ENCODE measurements at places on chromosomes 1 and 21. TPM values are rescaled to one million over a fixed set of nuclear protein-coding genes. Genes with fewer than 3 reads are reported as not detected.

GRCh38 chr1:116751146-116751545 lies 3.1 kb upstream of the CD2 start:
- DNase-seq: no peak

GRCh38 chr1:15137809-15138208 lies 15.7 kb upstream of the TMEM51 start:
- DNase-seq: no peak

DNA sequence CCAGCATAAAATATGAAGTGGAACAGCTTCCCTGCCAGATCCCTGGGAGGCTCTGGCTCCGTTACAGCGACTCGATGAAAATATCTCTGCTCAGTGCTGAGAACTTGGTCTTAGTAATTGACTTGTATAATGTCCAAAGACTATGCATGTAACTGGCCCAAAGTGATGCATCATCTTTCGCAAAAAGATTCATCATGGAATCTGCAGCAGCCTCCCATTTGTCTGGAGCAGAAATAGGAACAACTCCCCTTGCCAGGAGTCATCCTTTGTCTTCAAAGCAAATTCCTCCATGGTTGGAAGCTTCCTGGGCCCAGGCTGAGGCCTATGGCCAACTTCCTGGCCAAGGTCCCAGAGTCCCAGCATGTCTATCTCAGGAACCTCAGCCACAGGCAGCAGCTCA lies 16.9 kb upstream of the SLC6A17 start:
- DNase-seq: no peak

GRCh38 chr1:60510162-60510561 lies 436.6 kb upstream of the C1orf87 start:
- no peak for DNase-seq

GRCh38 chr1:89262643-89263042 lies 10.0 kb downstream of the GBP5 start:
- no peak for DNase-seq

- DNase-seq: no peak
These were observed 355.8 kb upstream of the PTBP2 start for GRCh38 chr1:96365596-96366390.

GRCh38 chr1:77336729-77337128 lies 54.9 kb downstream of the AK5 start:
- no peak for DNase-seq

GRCh38 chr1:90417126-90417525 lies 300.0 kb downstream of the BARHL2 start:
- DNase-seq: no peak

DNA sequence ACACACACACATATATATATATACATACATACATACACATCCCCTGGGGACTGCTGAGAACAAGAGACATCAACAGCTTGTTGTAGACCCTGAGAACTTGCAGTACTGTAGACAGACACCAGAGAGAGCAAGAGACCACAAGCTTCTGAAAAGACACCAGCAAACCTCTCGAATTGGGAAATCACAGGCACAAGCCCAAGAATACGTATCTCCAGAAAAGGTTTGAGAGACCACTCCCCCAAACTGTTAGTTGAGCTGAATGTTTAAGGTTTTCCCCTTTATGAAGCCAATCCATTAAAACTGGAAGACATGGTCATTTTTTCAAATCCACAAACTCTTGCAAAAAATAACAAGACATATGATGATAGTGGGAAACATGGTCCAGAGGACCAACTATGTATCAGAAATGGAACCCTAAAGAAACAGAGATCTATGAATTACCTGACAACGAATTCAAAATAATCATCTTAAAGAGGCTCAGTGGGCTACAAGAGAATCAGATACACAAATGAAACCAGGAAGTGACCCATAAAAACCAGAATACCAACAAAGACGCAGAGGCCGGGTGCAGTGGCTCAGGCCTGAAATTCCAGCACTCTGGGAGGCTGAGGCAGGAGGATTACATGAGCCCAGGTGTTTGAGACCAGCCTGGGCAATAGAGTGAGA lies 45.1 kb downstream of the SLC2A1 start:
- DNase-seq: no peak

GRCh38 chr1:205588636-205589035 lies 43.2 kb downstream of the ELK4 start:
- DNase-seq: no peak

DNA sequence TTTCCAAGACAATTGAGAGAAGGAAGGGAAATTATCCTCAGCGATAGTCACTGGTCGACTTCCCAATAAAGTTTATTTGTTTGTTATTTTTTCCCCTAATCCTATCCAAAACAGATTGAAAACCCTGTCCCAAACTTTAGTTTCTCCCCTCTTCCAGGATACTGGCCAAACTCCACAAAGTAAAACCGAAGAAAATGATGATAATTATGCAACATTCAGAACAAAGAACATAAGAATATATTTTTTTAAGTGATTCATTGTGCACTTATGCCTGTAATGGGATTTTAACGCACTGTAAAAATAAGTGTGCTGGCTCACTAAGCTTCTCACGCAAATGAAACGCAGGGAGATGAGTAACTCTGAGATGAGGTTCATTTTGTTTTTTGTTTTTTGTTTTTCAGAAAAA lies 6.0 kb downstream of the GLIS1 start:
- DNase-seq: no peak

- no peak for DNase-seq
These were observed 171.8 kb downstream of the FCRL5 start for GRCh38 chr1:157380523-157380922.

GRCh38 chr1:47564570-47564969 lies 126.7 kb downstream of the FOXD2 start:
- DNase-seq: no peak

DNA sequence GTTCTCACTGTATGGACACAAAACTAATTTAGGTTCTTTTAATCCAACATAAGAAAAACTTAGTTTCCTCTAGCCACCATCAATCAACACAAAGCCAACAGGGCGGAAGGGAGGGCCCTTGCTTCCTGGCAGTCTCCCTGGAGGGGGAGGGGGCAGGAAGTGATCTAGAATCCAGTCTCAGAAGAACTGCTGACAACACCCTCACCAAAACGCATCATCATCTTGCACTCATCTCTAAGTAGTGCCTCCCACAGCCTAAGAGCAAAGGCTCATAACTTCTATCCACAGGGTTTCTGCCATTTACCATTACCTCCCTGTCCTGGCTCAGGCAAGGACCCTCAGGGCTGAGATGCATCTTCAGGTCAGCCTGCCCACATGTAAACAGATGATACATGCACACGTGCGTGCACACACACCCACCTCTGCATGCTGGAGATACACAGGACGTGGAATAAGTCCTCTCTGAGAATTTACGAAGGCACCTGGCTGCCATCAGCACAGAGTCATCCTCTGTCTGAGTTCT lies 20.5 kb downstream of the HIVEP3 start:
- no peak for DNase-seq

GRCh38 chr1:92476071-92476631 lies 10.6 kb downstream of the GFI1 start:
- no peak for DNase-seq

- no peak for DNase-seq
These were observed 23.6 kb downstream of the GPA33 start for GRCh38 chr1:167066333-167067122.

- no peak for DNase-seq
These were observed 49.5 kb upstream of the KCNK2 start for GRCh38 chr1:215032911-215033526.

DNA sequence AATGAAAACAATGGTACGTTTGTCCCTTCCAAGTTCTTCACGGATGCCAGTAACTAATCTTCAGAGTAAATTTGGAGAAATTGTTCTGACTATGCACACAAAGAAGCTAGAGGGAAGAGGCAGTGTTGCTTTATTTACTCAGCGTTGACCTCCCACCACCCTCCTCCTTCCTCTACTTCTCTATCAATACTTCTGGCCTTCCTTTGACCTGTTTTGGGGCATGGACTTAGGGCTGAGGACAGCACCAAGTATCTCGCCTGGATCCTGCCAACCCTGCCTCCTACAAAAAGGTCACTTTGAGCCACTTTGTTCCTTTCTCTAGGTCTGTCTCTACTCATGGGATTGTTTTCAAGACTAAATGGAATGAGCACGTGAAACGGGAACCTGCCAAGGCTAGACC lies 282.6 kb downstream of the DSCAM start:
- no peak for DNase-seq

DNA sequence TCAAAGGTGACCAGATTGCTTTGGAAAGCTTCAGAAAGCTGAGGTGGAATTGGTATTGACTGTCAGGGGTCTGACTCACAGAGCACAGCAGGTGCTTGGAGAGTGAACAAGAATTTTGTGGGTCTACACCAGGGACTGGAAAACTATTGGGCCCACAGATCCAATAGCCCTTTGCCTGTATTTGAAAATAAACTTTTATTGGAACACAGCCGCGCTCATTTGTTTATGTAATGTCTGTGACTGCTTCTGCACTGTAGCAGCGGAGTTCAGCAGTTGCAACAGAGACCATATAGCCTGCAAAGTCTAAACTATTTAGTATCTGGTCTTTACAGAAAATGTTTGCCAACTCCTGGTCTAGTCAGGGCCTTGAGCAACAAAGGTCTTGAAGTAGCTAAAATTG lies 315.6 kb downstream of the NFIA start:
- DNase-seq: no peak

DNA sequence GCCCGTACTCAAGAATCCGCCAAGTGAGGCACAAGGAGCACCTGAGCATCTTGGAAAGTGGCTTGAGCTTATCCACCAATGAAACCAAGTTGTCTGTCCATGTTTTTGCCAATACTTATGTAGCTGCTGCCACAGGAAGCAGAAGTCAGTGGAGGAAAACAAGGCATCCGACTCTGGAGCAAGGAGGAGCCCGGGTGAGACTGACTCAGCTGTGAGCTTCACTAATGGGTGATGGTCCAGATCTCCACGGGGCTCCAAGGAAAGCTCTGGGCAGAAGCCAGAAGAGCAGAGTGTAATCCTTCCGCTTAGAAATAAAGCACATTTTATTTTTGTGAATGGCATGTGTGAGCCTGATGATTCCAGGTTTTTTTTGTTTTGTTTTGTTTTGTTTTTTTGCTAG lies 12.3 kb upstream of the SSR2 start:
- no peak for DNase-seq

DNA sequence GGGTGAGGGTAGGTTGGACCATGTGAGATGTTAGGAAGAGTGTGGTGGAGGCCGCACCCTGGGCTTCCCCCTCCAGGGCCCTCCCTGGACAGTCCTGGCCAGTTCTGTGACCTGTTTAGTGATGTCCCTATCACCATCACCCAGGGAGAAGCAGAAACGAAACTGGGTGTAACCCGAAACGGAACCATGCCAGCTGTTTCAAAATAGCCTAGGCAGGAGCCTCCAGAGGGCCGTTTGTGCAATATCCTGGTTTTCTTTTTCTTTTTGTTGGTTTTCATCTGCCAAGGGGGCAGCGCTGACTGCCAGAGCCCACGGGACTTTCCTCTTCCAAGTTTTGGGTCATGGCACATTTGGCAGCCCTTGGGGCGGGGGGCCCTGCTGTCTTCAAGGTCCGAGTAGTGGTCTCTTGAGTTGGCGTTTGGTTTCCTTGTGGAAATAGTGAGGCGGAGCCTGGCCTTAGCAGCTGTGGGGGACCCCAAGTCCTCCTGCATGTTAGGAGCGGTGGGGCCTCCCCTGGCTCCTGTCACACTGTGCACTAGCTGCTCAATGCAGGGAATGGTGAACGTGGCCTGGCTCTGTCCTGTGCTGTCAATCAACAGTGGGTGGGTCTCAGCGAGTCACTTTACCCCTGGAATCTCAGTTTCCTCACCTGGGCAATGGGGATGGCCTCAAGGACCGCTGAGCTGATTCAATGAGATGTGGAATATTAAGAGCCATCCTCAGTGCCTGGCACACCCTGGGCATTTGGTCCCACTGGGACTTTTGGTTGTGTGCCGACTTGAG lies 90.7 kb downstream of the ARHGEF10L start:
- DNase-seq: no peak

DNA sequence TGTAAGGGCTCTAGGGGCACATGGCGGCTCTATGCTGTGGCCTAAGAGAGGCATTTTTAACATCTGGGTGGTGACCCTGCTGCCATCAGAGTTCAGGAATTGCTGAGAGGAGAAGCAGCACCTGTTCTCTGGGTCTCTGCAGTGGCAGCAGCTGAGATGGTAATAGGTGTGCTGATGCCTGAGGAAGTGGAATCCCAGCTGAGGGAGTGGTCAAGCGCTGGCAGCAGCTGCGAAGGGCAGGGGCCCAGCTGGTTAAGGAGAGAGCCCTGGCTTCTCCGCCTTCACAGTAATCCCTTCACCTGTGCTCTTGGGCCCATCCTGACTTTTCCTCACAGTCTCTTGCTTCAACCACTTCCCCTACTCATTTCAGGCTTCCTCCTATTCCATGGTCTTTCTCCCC lies 39.8 kb downstream of the GJA5 start:
- DNase-seq: no peak

GRCh38 chr1:107004421-107004820 lies 52.1 kb upstream of the PRMT6 start:
- DNase-seq: no peak

- DNase-seq: no peak
These were observed 37.6 kb downstream of the TRIM11 start for GRCh38 chr1:228368801-228369607.

DNA sequence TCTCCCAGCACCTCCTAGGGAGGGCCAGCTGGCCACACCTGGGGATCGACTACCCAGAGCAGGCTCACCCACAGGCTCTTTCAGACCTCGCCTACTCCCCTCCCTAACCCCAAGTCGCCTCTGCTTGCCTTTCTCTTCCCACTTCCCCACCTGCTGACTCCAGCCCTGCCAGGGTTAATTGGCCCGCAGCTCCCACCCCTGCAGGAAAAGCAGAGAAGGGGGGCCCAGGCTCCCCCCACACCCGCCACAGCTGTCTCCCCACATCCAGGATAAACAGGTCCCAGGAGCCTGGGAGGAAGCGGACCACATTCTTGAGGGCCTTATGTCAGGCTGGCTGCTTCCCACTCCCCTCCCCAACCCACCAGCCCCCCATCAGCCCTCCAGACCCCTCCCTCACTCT lies 45.0 kb downstream of the TAS1R2 start:
- no peak for DNase-seq

The OR2M3 gene
- 0.03 TPM for polyA plus RNA-seq

The GUCA2A gene
- not detected for polyA plus RNA-seq

The FNDC10 gene
- 3.3 TPM for polyA plus RNA-seq

The LMX1A gene
- polyA plus RNA-seq: not detected

The FDPS gene
- 176 TPM for polyA plus RNA-seq

The LCK gene
- polyA plus RNA-seq: 4.3 TPM

The TLCD4 gene
- polyA plus RNA-seq: 6.2 TPM

The CLEC20A gene
- 0.42 TPM for polyA plus RNA-seq

The NEXN gene
- polyA plus RNA-seq: 16.1 TPM

The DIRAS3 gene
- 1.3 TPM for polyA plus RNA-seq

The CDK18 gene
- polyA plus RNA-seq: 20.7 TPM

The SHISA4 gene
- polyA plus RNA-seq: 20.1 TPM

The UTS2 gene
- polyA plus RNA-seq: not detected

The MYCBP gene
- 26.8 TPM for polyA plus RNA-seq
